Uterus (tissue), 4 donors: ENCODE measurements at places on chromosomes 7 and 10.

- no peak for DNase-seq
Observed at GRCh38 chr10:60000747-60001146, 94.4 kb upstream of the CCDC6 start.

DNA sequence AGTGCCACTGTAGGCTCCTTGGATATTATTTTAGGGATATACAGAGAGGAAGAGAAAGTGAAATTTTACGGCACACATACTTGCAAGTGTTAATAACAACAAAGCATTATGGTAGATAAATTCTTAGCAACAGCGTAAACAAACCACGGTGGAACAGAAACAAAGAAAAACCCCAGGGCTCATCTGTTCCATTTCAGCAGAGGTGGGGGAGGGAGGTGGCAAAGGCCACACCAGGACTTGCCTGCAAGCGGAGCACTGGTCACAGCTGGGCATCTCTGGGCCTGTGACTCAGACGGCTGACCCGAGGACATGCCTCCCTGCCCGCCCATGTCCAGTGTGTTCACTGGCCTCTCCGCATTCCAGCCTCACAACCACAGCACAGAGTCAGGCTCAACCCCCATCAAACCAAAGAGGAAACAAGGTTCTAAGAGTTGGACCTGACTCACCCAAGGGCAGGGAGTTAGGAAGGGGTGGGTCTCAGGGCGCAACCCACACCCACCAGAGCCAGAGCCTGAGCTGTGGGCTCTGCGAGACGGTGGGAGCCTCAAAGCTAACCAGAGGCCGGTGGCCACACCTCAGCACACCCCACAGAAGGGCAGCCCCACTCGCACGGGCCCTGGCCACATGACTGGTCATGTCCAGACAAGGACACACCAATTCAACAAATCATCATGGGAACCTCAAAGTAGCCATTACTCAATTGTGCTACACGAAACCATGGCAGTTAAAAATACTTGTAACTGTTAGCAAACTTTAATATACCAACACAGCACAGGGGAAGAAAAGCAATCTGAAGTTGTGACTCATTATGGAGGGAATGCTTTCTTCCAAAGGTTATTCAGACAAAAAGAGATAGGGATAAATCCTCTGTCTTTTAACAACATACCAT, 10.7 kb downstream of the ESYT2 start:
- peak; percentile 75 for DNase-seq

- DNase-seq: peak; percentile 51
Observed at GRCh38 chr10:3774814-3775695, 10.0 kb downstream of the KLF6 start.

- DNase-seq: no peak
Observed at GRCh38 chr10:25405871-25406270, 231.1 kb downstream of the GPR158 start.

GRCh38 chr7:128275681-128276080, 34.6 kb downstream of the LEP start:
- DNase-seq: no peak

GRCh38 chr7:4110438-4110837, 571.7 kb upstream of the FOXK1 start:
- DNase-seq: no peak

DNA sequence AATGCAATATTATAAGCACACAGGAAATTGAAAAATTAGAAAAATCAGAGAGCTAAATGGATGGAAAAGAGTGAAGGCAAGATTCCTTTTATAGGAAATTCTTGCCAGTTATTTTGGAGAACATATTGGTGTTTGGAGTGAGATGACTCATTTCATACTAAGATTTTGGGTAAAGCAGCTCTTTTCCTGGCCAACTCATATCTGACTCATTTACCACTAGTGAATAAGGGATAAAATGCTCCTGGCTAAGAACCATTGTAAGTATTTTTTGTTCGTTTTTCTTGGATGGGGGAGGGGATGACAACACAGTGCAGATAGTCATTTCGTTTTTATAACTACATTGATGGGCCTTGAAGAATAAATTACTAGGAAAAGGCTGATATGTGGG, 139.3 kb downstream of the TWIST1 start:
- DNase-seq: no peak

DNA sequence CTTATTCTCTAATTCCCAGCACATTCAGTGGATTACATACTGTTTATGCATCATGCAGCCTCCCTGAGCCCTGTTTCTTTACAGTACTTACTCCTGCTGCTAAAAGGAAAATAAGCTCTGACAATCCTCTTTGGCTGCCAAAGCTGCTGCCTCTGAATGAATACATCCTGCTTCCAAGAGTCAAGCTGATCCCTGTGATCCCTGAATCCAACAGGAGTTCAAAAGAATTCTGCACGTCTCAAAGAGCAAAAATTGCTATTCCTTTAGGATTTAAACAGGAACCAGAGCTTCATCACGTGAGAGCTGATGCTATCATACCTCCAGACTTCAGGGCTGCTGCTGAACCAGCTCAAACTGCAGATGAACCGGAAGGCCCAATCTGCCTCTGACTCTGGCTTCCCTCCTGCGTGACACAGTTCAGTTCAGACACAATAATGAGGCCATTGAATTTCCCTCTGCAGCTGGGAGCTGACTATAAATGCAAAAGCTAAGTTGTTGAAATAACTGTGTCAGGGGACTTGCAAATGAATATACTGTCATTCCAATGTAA, 851.0 kb upstream of the PHF14 start:
- DNase-seq: no peak

DNA sequence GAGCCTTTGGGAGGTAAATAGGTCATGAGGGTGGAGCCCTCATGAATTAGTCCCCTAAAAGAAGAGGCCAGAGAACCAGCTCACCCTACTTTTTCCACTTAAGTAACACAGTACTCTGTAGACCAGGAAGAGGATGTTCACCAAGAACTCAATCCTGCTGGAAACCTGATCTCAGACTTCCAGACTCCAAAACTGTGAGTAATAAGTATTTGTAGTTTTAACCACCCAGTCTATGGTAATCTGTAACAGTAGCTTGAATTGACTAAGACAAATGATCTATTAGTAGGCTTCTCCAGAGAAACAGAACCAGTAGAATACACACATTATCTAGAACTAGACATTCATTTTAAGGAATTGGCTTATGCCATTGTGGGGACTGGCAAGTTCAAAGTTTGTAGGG, 51.5 kb downstream of the ANKMY2 start:
- DNase-seq: no peak
